ENCODE measurements at places on chromosomes 1 and 21. TPM values are rescaled to one million over a fixed set of nuclear protein-coding genes. Genes with fewer than 3 reads are reported as not detected.

- peak; percentile 88 for DNase-seq
These were observed 45.9 kb downstream of the NID1 start for GRCh38 chr1:236018885-236019453.

GRCh38 chr1:152880316-152880715 is 2.2 kb downstream of the SMCP start:
- no peak for DNase-seq

- DNase-seq = no peak
These were observed 25.8 kb downstream of the RRP1 start for GRCh38 chr21:43815107-43815613.

- no peak for DNase-seq
These were observed 1498.2 kb upstream of the B3GALT2 start for GRCh38 chr1:194684636-194685035.

DNA sequence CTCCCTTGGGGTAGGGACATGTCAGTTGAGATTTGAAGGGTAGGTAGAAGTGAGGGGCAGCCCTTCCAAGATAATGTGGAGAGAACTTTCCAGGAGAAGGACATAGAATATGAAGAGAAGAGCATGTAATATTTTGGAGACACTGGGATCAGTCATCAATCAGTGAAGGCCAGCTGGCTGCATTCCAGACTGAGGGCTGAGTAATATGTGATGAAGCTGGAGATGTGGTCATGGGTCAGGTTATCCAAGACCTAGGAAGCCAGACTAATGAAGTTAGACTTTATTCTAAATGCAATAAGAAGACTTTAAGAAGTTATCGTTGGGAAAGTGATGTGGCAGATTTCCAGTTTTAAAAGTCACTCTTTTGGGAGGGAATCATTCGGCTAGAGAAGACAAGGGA is 262.0 kb downstream of the HMCN1 start:
- no peak for DNase-seq

GRCh38 chr1:93328809-93329760 is 16.6 kb upstream of the DR1 start:
- DNase-seq = no peak

DNA sequence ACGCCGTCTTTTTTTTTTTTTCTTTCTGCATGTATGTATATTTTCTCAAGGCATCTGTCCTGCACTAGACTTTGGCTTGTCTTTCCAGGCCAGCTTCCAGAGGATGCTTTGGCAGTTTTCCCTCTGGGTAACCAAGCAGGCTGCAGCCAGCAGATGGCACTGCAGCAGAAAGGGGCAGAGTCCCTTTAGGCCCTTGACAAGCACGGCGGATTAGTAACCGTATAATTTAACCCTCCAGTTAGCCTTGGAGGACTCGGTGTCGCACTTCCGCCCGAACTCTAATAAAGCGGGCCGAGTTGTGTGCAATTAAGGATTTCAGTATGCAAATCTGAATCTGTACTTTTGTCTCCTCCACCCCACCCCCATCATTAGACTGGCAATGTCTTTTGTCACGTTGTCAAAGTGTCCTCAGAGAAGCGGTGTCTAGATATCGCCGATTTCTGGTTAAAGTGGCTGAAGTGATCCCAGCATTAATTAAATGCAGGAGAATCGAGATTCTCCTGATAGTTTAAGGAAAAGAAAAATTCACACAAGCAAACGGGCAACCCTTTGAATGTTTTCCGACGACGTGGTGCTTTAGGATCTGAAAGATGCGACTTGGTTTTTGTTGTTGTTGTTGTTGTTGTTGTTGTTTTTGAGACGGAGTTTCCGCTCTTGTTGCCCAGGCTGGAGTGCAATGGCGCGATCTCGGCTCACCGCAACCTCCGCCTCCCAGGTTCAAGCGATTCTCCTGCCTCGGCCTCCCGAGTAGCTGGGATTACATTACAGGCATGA is 1.1 kb upstream of the TMEM167B start:
- peak; percentile 91 for DNase-seq

DNA sequence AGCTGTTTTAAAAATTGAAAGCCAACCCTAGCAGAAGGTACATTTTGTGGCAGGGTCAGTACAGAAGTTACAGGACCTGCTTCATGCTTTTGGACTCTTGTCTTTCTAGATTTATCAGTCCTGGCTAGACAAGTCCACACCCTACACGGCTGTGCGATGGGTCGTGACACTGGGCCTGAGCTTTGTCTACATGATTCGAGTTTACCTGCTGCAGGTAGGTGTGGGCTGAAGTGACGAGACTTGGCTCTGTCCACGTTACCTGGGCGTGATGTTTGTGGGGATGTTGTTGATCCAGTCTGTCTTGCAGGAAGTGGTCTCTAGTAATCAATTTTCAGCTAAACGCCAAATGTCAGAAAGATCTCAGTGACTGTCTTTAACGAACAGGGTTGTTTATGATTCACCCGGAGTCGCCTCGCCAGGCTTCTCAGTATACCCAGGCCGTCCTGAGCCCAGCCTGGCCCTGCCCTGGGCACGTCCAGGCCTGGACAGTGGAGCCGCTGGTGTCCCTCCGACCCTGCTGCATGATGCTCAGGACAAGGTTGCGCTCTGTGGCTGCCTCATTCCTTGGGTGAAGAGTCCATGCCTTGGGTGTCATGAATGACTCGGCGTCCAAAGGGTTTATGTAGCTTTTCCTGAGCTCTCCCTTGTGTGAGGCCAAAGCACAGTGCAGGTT is 5.5 kb downstream of the RER1 start:
- DNase-seq = no peak

DNA sequence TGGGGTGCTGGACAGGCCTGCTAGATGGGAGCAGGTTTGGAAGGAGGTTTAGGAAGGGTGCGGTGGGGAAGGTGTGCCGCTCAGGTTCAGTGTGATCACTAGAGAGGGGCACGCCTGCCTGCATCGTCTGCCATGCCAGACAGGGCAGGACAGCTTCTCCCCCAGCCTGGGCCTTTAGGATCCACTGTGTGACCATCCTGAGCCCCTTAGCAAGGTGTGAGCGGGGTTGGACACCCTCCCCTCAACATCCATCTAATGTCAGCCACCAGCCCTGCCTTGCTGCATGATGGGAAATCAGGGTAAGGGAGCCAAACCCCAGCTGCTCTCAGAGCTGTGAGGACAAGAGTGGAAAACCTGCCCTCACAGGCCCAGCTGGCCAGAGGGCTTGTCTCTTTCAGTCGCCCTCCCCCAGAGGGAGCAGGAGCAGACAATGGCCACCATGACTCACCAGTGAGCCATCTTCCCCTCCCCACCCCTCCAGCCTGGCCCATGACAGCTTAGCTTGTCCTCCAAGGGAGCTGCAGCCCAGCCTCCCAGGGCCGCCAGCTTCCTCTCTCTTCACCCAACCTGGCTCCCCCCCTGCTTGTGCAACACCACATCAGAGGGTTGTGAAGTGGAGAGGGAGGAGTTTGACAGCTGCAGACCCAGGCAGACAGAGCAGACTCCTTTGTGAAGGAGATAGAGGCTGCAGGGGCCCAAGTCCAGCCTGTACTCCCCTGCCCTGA is 37.0 kb downstream of the NUAK2 start:
- peak; percentile 63 for DNase-seq

Gene GJA8
- not detected for total RNA-seq

Gene TBX15
- total RNA-seq = 15.0 TPM

Gene OR6N1
- not detected for total RNA-seq

Gene DYNLT5
- total RNA-seq = 0.28 TPM

Gene CCDC185
- total RNA-seq = not detected

Gene RHEX
- 0.43 TPM for total RNA-seq
